Head of caudate nucleus (tissue), 42 donors: ENCODE measurements at places on chromosomes 2 and 18.
A peak's percentile ranks its signal among the peaks of the same experiment; 100 is the strongest.

DNA sequence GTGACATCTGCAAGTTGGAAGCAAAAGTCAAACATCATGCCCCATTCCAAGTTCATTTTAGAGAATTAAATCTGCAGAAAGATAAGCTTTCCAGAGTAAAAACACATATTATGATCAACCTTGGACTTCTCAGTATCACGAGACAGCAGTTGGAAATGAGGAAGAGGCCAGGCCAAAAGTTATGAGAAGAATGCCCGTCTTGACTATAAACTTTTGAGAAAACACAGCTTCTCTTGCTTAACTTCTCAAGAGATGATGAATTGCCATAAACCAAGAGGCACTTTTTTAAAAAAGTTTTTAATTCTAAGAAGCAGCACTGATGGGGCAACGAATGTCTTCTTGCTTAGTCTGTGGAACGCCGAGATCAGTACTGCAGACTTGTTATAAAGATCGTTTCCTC is 52.6 kb upstream of the NFU1 start:
- DNase-seq: no peak

GRCh38 chr2:60627412-60627811 is 74.0 kb upstream of the BCL11A start:
- DNase-seq: no peak

DNA sequence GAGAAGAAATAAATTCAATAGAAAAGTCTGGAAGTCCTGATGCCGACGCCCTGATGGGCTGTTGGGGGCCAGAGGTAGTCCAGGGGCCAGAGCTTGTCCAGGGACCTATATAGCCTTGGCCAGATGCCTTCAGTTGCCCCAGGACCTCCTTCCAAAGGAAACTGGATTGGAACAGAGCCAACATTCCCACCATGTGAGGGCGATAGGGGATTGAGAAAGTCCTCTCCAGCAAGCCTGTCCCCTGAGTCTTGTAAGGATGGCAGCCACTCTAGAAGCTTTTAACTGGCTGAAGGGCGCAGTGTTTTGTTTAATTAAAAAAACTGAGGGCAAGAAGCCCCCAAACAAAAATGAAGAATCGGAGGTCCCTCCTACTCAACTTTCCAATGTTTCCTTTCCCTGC is 54.9 kb upstream of the CDCA7 start:
- DNase-seq: no peak

DNA sequence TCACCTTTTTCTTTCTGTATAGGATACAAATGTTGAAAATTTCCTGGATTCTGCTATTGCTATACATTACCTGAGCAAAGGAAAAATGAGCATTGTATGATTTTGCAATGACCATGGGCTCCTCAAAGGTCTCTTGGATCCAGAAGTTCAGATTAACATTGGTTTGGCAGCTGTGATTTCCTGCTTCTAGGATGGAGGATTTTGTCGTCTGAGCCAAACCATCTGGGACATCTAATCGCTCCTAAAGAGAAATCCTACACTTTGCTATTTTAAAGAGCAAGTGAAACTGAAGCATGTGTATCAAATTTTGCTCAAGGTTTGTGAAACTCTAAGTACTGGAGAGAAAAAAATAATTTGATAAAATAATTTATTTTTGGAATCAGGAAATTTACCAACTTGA is 115.1 kb upstream of the ST6GAL2 start:
- DNase-seq: no peak

DNA sequence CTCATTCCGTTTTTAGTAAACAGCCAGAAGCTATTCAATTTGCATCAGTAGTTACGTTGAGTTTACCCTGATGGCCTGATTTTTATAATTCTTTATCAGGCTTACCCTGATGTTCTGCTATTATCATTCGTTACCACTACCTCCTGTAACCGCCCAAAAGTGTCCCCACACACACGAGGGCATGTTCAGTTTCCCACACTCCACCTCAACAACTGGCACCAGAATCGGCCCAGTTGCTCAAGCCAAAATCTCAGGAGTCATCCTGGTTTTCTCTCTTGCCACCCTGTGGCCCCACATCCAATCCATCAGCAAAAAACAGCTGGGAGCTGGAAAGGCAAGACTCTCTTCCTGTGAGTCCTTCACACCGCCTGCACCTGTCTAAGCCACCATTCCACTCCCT is 102.9 kb upstream of the RAB6C start:
- no peak for DNase-seq

DNA sequence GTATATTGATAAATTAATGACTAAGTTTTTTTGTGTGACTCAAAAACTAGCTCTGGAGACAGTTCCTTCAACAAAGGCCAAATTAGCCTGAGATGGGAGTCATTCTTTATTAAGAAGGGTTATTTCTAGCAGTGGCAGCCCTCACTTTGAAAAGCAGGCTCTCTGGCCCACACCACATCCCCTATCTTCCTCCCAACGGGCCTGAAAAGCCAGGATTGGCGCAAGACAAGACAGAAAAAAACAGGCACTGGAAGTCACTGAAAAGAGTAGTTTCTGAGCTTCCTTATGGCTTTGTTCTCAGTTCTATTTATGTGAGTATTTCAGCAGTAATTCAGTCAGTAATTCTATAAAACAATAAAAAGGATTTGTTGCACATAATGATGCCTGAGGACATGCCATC is 149.0 kb downstream of the LAMA3 start:
- no peak for DNase-seq

- no peak for DNase-seq
Measured at GRCh38 chr2:133818661-133819060, 250.4 kb upstream of the NCKAP5 start.

DNA sequence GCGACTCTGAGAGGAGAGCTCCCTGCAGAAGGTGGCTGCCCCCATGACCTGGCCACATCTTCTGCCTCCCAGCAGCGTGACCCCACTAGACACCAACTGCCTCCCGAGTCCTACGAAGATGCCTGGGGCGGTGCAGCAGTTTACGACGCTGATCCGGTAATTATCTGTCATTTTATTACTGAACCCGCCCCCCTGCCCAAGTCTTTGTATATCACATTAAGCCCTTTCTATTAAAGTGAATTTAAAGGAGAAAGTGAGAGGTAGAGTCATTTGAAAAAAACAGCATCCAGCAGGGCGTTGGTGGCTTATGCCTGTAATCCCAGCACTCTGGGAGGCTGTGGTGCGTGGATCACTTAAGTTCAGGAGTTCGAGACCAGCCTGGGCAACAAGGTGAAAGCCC is 33.4 kb downstream of the ABCG8 start:
- DNase-seq: no peak

GRCh38 chr2:123434546-123435395 is 590.3 kb upstream of the CNTNAP5 start:
- no peak for DNase-seq

DNA sequence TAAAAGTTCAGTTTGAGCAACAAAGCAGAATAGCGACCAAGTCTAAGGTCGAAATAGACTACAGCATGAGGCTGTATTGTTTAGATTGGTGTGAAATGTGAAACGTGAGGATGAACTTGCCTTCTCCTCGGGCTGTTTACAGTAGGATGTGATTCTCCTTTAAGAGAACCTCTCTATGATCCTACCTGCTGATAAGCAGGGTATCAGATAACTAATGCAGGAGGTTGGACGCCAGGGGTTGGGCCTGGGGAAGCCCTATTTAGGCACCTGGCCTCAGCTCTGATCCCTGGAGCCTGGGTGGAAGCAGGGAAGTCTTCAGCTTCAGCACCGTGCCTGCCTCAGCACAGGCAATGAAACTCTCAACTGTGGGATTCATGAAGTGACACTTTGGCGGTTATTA is 11.4 kb downstream of the CRYGD start:
- no peak for DNase-seq

DNA sequence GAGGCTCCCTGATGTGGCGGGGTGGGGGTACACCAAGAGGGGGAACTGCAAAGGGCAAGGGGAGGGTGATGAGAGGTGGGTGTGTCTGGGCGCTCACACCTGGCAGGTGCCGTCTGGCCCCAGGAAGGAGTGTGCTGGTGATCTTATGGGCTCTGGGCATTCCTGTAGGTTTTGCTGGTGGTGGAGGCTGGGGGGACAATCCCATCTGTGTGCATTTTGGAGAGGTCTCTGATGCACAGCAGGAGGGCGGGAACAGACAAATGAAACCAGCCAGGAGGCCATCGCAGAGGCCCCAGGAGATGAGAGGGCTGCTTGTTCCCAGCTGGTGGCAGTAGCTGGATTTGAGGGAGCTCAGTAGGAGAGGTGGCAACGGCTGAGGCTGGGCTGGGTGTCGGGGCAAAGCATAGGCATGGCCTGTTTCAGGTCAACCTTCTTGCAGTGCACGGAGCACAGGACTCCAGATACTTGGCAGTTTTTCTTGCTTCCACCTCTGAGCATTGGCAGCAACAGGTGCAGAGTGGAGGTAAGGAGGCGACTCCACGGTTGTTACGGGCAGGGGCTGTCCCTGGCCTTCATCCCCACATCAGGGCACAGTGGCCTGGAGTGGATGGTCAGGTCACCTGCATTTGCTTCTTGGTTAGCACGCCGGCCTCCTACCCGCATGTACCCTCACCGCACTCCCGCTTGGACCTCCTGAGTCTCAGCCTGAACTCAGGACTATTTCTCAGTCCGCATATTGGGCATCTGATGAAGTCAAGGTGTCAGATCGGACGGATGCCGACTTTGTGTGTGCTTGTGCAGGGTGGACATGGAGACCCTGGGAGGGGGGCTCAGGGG is 194.2 kb upstream of the HDAC4 start:
- DNase-seq: no peak

DNA sequence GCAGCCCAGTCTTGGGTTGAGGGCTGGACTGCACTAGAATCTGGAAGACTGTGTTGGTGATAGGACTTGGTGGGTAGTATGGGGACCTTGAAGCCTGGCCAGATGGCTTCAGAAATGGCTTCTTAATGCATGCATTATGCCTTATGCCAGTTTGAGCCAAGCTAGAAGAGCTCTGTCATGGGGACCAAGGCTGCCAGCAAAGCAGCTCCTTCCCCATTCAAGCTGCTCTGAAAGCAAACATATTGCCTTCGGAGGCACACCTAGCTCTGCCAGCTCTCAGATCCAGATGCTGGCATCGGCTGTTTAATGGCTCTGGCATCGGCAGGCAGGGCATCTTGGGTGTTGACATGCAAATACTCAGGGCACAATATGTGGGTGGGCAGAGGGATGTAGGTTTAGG is 59.0 kb upstream of the IGFBP5 start:
- DNase-seq: no peak

DNA sequence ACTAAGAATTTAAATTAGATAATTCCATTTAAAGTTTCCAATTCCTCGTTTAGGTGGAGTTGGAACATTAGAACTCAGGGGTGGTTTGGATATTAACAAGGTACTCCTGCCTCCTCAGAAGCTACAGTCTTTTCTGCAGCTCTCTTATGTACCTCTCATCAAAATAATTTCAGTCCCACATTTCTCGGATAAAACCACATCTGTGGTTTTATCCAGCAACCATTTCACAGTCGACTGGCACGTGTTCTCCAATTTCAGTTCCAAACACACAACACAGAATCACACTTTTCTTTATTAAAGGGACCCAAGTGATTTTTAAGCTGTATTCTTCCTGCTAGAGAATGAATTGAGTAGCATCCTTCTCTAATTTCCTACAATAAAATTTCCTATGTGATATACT is 22.7 kb upstream of the NFU1 start:
- no peak for DNase-seq

DNA sequence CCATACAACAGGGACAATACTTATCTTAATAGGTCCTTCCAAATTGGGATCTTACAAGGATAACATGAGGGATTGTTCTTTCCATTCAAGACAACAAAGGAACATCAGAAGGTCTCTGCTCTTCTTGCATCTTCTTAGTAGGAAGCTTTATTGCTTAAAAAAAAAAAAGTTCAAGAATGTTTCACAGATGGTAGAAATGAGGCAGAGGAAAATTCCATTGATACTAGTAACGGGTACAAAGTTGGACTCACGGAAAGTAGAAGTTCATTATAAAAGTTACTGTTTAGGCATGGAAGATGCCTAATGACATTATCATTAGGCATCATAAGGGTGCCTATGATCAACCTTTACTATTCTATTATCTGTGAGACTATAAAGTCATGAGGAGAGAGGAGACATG is 136.2 kb downstream of the LAMA3 start:
- no peak for DNase-seq

DNA sequence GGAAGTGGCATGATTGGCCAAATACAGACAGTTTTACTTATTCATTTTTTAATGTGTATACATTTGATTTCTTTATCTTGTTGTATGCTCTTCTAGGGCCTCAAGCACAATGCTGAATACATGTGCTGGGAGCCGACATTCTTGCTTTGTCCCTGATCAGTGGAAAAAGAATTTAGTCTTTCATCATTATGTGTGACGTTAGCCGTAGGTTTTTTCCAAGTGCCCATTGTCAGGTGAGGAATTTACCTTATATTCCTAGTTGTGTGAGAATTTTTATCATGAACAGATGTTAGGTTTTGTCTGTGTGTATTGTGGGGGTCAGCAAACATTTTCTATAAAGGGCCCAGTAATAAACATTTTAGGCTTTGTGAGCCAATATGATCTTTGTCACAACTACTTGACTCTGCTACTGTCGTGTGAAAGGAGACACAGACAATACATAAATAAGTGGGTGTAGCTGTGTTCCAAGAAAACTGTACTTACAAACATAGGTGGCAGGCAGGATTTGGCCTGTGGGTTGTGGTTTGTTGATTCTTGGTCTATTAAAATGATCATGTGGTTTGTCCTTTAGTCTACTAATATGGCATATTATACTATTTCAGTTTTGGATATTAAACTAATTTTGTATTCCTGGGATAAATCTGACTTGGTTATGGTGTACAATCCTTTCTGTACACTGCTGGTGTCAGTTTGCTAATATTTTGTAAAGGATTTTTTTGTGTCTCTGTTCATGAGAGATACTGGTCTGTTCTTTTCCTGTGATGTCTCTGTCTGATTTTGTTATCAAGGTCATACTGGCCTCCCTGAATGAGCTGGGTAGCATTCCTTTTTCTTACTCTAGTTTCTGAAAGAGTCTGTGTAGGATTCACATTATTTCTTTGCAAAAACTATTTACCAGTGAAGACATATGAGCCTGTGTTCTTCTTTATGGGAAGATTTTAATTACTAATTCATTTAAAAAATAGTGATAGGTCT is 132.2 kb upstream of the SMAD7 start:
- DNase-seq: no peak

GRCh38 chr2:51387235-51387634 is 355.3 kb upstream of the NRXN1 start:
- no peak for DNase-seq

GRCh38 chr2:179438654-179439053 is 174.0 kb upstream of the SESTD1 start:
- no peak for DNase-seq

GRCh38 chr2:232872826-232873225 is 2.8 kb downstream of the SNORC start:
- DNase-seq: peak; percentile 55

- DNase-seq: no peak
Measured at GRCh38 chr2:10829299-10829698, 16.7 kb upstream of the PDIA6 start.

DNA sequence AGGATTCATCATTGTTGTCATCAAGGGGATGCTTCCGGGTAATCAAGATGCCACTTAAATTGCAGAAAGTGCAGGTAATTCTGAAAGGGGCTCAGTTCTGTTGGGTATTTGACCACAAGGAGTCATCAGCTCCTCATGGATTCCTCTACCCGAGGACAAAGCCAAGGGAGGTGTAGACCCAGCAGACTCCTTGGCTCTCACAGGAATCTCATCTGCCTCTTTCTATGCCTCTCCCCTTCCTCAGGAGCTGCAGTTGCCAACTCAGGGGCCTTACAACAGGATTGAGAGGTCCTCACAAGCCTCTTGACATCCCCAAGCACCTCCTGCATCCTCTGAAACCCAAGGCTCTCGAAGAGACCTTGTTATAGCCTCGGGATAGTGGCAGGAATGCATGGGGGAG is 44.0 kb downstream of the ITGB6 start:
- no peak for DNase-seq
